Activated T-cell treated with anti-CD3 and anti-CD28 coated beads, Interleukin-2, amount 50 U/mL, for 72 hours (primary cell): ENCODE measurements at places on chromosomes 16 and 17. TPM values are rescaled to one million over a fixed set of nuclear protein-coding genes. Genes with fewer than 3 reads are reported as not detected.

MT4 gene
- total RNA-seq, result not detected

GUCY2D gene
- total RNA-seq, result not detected

KRTAP1-5 gene
- not detected for total RNA-seq

GPR139 gene
- not detected for total RNA-seq

CSH1 gene
- not detected for total RNA-seq
